ENCODE measurements at places on chromosomes 16 and 17.

GRCh38 chr17:55162556-55162946 is 102.2 kb upstream of the HLF start:
- no peak for DNase-seq

DNA sequence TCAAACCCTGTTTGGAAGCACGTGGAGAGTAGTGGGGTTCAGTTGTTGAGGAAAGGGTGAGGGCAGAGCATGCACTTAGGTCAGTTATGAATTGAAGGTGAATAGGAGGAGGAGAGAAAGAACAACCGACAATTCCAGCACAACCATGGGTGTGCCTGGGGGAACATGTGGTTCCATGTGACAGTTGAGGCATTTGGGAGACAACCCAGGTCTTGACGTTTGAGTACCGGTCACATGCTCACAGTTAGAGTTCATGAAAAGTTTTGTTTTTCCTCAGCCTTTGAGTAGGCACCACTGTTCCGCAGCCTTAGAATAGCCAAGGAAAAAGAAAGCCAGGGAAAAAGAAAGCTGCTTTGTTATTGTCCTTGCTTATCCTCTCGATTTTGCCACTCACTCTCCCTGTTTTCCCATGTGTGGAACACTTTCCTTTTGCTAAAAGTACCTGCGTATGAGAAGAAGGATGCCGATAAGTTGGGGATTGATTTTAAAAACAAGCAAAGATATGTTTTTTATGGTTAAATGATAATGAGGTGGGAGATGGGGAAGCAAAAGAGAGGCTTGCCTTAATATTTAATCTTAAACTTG is 25.6 kb upstream of the ABCC11 start:
- DNase-seq: no peak

GRCh38 chr17:19339341-19339815 is 23.1 kb downstream of the B9D1 start:
- DNase-seq: peak; percentile 9

DNA sequence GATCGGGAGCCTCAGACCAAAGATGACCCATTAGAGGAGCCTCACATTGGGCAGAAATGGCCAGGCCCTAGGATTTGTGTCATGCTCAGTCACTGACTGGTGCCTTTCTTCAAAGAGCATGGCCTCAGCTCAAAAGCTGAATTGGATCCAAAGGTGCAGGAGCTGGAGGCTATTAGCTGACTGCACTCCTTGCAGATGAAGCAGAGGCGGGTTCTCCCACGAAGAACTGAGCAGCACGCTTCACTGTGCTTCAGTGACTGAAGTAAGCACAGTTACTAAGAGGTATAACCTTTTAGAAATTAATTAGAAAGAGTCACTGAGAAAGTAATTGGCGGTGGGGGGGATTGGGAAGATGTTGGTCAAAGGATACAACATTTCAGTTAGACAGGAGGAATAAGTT is 18.7 kb upstream of the COX10 start:
- DNase-seq: no peak

DNA sequence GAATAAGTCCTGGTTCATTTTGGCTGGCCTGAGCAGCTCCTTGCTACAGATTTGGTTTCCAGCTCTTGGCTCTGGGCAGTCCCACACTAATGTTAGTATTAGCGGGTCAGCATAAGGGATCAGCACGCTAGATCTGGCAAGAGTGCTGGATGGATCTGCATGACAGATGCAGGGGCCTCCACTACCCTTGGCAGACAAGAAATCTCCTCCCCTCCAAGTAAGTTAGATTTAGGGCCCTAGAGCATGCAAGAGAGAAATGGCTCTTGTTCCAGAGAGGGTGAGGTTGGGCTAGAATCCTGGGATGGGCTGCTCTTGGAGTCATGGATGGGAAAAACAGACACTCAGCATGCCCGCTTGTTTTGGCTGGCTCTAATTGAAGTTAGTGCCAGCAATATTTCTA is 414.3 kb downstream of the RBFOX1 start:
- no peak for DNase-seq

DNA sequence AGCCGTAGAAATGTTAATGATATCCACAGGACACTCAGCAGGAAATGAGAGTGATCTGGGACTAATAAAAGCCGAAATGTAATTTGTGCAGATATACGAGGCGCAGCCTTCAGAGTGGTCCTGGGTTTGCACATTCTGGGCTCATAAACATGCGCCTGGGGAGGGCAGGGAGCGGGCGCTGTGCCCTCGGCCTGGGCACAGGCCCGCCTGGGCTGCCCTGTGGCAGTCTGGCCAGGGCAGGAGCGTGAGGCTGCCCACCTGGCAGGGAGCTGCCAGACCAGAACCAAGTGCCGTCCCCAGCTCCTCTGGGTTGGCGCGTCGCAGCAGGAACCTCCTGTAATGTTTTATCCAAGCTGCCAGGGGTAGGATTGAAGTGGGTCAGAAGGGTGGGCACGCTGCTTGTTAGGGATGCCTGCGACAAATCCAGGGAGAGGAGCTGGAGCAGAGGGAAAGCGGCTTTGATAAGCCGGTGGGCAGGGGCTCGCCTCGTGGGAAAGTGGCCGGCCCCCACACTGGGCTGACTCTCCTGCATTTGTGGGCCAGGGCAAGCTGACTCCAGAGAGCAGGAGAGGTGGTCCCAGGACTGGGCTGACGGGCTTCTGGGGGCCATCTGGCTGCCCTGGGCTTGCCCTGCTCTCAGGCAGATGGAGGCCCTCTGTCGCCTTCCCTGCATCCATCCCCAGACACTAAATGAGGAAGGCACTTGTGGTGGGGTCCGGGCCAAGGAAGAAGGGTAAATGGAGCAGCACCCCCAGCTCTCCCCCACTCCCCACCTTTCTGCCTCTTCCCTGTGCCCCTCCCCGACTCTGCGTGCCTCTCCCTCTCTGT is 45.9 kb downstream of the SREBF1 start:
- DNase-seq: no peak

DNA sequence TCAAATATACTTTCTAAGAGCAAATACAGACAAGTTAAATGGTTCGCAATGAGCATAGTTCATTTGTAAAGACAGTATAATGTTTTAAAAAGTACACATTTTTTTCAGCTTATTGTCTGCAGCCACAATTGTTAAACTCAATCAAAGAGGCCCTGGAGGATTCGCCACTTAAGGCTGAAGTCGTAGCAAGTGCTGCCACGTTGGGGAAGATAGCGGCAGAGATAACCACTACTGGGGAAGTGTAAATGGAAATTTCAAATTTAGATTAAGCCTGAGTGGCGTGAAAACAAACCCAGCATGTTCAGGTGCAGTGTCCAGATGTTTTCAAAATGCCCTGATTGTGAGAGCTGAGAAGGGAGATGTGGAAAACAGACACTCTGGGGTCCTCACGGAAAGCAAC is 8.4 kb downstream of the PMP22 start:
- no peak for DNase-seq

GRCh38 chr16:81786868-81787267 is 7.8 kb downstream of the PLCG2 start:
- DNase-seq: no peak

- DNase-seq: peak; percentile 66
Measured at GRCh38 chr16:67244387-67245185, 2.7 kb downstream of the FHOD1 start.

DNA sequence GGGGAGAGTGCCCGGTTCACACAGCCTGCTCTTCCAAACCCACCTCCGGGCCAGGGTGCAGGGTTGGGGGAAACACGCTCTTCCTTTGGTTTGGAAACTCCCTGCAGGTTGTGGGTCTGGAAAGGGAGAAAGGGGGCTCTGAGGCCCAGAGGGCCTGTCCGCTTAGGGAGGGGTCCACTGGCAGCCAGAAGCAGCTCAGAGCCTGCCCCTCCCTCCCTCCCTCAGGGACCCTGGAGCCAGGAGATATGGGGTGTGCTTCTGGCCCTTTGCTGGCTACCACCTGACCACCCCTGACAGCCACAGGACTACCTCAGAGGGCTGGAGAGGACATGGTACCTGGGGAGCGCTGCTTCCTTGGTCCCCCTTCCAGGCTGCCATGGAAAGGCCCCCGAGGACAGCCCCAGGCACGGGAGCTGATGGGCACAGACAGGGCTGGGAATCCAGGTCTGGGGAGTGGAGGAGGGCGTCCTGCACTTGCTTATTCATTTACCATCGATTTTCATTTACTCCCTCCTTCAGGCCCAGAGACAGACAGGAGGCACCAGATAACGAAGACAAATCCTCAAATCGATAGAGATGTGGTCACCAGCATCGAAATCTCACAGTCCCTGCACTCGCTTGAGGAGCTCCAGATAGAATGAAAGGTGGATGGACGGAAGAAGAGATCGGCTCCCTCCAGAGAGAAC is 48.4 kb upstream of the DOC2B start:
- DNase-seq: no peak

GRCh38 chr17:7443499-7444485 is 1.1 kb upstream of the CHRNB1 start:
- DNase-seq: no peak

GRCh38 chr16:12544477-12545296 is 259.0 kb downstream of the CPPED1 start:
- no peak for DNase-seq

GRCh38 chr16:58001781-58002415 is 691 bp downstream of the USB1 start:
- no peak for DNase-seq

DNA sequence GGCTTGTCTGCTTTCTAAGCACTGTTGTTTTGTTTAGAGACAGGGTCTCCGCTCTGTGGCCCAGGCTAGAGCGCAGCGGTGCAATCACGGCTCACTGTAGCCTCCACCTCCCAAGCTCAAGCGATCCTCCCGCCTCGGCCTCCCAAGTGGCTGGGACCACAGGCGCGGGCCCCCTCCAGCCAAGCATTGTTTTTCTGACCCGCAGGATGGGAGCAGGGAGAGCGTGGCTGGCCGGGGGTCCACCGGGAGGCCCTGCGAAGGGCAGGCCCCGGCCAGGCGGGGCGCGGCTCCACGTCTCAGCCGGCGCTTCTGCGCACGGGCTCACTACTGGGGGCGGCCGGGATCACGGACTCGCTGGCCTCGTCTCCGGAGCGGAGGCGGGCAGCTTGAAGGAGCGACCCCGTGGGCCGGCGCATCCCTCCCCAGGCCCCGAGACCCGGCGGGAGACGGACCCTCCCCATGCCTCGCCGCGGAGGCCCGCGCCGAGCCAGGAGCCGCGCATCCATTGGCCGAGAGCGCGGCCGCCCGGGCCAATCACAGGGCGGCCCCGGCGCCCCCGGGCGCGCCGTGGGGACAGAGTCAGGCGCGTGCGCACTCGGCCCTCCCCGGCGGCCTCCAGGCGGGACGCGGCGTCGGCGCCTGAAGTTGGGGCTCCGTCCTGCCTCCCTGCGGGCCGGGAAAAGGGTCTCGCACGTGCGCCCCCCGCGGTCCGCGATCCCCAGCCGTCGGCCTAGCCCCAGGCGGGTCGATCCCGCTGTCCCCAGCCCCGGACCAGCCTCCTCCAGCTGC is 24.9 kb downstream of the ACTG1 start:
- peak; percentile 82 for DNase-seq

GRCh38 chr17:17645961-17646360 is 35.3 kb upstream of the RAI1 start:
- no peak for DNase-seq

GRCh38 chr17:28211811-28212210 is 107.2 kb upstream of the TMEM97 start:
- no peak for DNase-seq

- DNase-seq: no peak
Measured at GRCh38 chr16:11869353-11870228, 18.2 kb upstream of the RSL1D1 start.

DNA sequence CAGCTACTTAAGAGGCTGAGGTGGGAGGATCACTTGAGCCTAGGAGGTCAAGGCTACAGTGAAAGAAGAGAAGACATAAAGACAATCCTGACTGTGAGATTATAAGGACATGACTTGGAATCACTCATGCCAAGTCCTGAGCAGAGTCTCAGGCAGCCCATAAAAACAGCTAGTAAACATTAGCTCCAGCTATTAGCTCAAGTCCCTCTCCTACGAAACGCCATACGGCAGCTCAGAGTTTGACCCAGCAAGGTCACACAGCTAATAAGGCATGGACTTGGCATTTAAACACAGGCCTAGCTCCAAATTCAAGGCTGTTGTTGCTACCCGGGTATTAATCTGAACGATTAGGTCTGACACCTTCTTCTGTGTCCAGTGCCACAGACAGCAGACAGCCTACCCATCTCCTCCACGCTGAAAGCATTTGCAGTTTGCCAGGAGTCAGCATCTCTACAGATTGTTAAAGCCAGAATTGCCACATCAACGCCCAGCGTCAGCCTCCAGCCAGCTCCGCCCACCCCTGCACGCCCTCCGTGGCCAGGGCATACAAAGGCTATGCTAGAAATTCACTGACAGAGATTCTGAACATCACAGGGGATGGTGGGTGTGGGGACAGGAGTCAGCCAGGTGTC is 9.9 kb upstream of the TMEM114 start:
- DNase-seq: no peak

DNA sequence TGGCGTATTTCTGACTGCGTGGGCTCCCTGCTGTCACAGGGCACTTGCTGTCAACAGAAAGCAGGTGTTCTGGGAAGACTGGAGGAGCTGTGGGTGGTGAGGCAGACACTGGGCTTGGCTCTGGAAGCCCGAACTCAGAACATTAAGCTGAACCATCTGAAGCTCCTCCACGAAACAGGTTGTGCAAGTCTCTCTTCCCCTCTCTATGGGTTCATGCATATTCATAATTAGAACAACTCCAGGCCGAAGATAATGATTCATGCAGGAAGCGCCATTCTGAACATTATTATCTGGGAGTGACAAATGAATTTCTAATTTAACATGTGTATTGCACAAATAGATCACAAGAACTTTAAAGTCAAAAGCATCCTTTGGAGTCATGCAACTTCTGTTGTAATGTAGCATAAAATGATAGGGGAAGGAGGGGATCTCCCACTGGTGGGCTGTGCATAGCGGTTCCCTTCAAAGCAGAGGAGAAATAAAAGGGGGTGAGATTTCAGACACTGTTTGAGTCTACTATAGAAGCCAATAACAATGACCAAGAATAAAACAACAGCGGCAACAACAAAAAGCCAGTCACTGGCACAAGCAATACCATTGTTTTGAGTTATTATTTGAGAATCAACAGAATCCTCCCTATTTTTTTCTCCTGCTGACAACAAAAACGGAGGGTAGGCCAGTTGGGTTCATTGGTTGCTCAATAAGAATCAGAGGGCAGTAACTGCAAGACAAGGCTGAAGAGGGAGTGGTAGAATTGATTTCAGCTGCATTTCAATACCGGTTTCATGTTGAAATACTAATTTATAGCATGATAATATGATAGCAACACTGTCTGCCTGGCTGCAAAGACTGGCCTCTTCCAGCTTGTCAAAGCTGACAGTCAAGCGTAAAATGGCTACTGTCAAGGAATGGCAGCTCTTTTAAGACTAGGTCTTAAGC is 407.3 kb downstream of the XYLT1 start:
- no peak for DNase-seq

GRCh38 chr17:8476741-8477140 is 41.1 kb downstream of the NDEL1 start:
- no peak for DNase-seq
